ENCODE measurements at places on chromosomes 6 and 20.

DNA sequence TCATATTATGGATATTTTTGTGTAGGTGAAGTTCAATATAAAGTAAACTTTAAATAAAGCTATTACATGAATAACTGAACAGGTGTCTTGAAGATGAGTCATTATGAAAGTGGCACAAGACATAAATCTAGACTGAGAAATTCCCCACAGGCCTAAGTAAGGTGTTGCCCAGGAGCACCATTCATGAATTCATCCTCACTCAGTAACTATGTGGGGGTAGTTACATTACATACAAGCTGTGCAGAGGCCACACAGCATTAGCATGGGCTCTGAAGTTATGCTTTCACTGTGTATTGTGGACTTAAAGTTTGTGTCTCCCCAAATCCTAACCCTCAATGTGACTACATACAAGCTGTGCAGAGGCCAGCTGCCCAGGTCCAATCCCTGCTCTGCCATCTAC lies 65.9 kb downstream of the BCAS1 start:
- no peak for DNase-seq

DNA sequence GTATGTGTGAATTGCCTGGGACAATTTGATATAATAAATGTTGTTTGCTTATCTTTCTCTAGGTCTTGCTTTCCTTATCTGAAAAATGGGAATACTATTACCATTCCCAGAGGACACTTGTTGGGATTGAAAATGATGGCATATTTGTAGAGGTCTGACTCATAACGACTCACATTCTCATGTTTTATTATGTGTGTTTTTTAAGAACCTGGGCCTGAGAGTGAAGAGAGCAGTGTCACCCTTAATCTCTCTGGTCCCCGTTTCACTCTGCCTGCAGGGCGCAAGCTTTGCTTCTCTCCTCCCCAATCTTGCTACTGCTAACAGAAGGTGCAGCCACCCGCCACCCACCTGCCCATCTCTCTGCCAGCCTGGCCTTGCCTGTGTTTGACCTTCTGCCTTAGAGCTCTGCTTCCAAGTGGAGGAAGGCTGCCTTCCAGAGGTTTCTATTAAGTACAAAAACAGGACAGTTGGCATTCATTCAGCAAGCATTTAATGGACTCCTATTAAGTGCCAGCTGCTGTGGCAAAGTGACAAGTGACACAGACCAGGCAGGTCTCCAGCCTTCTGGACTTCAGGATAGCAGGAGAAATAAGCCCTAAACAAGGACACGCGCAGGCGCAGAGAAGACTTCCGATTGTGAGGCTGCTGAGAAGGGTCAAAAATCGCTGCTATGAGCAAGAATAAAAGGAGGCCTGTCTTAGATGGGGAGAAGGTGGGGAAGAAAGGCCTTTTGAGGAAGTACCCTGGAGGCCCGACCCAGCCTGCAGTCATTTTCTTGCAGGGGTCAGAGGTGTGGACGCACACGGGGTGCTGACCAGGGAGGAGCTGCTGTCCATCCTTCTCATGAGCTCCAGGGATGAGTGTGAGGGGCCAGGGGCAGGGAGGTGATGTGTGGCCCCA lies 112.5 kb downstream of the JPH2 start:
- no peak for DNase-seq

GRCh38 chr20:17616480-17617211 lies 46.8 kb downstream of the DSTN start:
- no peak for DNase-seq

GRCh38 chr6:33632558-33633039 lies 11.5 kb downstream of the ITPR3 start:
- peak; percentile 62 for DNase-seq

DNA sequence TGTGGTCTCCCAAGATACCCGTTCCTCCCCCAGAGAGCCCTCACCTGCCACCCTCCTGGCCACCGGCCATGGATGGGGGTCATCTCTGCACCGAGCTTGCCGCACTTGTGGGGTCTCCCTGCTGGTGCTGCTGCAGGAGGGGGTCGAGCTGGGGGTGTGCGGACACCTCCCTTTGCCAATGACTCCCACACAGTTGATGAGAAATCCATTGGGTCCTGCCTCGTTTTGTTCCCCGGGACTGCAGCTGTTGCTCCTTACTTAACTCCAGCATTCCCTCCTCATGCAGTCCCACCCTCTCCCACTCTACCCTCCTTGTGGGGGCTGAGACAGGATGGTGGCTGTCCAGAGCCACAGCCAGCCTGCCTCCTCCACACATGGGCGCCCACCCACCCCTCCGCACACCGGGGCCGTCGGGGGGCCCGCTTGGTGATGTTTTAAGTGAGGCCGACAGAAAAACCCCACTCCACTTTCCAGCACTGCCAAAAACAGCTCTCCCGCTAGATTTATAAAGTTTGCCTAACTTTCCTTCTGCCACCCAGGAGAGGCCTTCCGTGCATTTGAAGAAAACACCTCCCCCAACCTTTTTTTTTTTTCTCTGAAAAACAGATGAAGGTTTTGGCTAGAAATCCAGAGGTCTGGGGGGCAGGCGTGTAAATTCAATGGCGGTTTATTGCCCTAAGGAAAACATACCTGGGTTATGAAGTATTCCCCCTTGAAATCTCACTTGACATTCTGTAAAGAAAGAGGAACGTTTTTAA lies 53.5 kb upstream of the APCDD1L start:
- no peak for DNase-seq

DNA sequence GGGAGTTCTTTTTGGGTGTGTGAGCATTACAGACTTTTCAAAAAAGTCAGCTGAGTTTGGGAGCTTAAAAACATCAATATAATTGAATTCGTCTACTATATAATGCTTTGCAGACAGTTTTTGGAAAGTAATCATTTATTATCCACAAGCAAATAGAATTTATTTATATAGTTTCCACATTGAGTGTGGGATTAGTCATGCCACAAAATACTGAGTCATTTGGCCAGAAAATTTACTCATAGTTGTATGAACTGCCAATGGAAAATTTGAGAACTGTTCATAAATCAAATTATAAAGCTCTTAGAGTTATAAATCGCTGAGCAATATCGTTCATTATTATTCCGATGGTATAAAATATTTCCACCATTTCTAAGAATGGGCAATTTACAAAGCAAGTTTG lies 5.0 kb downstream of the BEND6 start:
- no peak for DNase-seq

- DNase-seq: no peak
Measured at GRCh38 chr6:268394-268935, 23.8 kb upstream of the DUSP22 start.

DNA sequence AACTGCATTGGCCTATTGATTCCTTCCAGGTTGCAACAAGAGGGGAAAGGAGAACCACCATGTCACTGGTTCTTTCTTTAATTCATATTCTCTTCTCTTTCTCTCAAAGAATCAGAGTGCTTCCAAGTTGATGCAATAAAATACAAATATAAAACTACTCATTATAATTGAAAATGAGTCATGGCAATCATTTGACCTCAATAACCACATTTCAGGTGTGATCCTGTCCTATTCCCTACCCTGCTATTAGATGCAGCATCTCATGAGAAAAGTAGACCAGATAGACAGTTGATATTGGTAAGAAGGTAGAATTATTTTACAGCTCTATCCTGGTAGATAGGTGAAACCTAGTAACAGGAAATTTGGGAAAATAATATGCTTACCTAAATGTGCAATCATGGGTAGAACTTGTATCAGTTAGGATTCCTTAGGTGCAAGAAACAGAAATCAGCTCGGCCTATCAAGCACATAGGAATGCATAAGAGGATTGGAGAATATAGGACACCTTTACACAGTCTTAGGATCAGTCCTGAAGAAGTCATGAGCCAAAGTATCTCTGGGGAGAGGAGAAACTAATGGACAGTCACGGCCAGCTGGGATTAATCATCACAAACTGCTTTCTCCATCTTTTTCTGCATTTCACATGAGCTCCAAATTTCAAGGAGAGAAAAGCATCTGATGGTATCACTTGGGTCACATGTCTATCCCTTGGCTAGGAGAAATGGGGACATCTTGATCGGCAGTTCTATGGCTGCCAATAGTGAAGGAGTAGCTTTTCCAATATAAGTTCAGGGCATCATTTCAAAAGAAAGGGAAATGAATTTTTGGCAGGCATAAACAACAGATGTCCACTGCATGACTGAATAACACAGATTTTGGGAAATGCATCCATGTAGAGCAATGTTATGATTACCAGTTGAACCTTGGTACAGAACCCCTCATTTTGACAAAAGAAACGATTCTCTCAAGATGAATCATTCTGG lies 19.3 kb upstream of the RNF146 start:
- DNase-seq: no peak

- DNase-seq: no peak
Measured at GRCh38 chr6:88761237-88762031, 202.0 kb downstream of the RNGTT start.

- no peak for DNase-seq
Measured at GRCh38 chr6:143754204-143754603, 76.4 kb downstream of the PHACTR2 start.

DNA sequence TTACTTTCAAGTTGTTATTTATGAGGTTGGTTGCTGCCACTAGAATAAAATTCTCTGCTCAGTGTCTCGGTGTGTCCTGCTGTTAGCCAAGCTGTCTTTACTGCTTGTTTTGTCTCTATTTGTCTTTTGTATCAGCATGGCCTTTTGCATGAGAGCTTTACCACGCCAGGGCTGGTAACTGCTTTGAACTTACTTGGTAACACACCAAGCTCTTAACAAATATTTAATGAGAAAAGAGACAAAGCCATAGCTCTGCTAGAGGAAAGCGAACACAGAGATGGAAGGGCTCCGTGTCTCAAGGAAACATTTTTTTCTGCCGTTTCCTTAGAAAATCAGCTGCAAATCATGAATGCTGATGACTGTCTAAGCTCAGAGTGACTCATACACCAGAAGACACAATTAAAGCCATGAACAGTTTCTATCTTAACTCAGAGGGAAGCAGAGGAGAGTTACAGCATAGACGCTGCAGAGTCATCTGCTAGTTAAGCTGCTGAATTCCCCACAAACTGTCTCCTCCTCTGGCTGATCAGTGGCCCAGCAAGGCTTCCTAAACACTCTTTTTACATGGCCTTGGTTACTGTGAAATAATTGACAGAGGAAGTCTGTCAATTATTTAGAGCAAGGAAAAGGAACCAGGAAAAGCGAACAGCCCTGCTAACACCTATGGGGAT lies 44.8 kb downstream of the AGPAT4 start:
- DNase-seq: no peak

GRCh38 chr20:5312518-5312917 lies 4.2 kb downstream of the PROKR2 start:
- no peak for DNase-seq

DNA sequence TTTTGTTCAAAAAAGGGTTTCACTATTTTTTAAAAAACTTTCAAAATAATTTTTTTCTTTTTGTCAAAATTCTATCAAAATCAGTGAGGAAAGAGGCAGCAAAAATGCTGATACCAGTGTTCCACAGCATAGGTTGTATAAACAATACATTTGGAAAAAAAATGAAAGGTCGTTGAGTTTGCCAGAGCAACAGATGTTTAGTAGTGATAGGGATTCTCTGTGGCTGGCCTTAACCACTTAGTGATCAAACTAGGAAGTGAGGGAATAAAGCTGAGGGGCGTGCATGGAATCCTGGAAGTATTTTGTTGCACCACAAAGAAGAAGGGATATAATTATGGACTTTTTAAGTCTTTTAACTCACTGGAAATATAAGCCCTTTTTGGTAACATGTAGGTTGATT lies 555.3 kb upstream of the CHD6 start:
- no peak for DNase-seq

GRCh38 chr6:94144807-94145206 lies 725.4 kb upstream of the EPHA7 start:
- no peak for DNase-seq

GRCh38 chr6:414447-414846 lies 22.9 kb downstream of the IRF4 start:
- DNase-seq: no peak

GRCh38 chr20:34538671-34539123 lies 19.8 kb upstream of the MAP1LC3A start:
- DNase-seq: peak; percentile 70

- DNase-seq: no peak
Measured at GRCh38 chr6:818196-818595, 125.3 kb upstream of the EXOC2 start.

DNA sequence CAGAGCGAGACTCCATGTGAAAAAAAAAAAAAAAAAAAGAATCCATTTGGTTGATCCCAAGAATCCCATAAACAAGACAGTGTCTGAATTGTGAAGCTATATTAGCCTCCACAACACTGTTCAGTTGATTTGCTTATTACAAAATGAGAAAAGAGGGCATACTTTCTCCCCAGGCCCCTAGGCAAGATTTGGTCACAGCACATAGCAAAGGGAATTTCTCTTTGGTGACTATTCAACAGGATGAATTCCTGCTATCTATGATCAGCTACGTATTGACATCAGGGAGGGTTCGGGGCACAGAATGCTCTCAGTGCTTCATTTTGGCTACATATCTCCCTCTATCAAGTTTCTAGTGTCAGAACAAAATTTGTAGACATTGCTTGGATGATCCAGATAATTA lies 20.2 kb upstream of the SLC22A3 start:
- DNase-seq: no peak

DNA sequence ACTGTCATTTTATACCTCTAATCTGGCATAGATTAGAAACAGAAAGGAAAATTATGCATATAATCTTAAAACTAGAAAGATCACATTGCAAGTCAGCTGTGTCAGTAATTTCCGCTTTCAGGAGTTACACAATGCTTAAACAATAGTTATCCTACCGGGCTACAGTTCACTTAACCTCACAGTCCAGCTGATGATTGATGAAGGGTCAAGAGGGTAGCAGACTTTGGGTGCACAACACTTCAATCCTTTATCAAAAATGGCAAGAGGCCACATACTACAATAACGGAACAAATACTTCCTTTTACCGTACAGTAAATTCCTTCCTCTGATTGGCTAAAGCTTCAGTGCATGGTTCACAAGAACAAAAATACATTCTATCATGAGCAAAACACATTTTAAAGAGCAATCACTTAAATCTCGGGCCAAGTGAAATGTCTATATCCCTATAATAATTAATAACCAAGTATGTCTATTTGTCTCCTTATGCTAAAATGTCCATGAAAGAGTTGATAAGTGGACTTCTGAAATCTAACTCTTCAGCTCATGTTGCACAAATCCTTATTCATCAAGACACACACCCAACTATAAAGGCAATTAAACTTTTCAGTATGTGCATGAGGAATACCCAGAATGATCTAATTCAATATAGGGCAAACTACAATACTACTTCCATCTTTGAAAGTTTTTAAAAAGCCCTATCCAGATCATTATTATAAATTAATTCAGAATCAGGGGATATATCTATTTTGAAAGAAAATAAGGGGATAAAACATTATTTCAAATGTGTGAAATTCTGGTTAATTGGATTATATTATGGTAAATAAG lies 76.8 kb downstream of the HIVEP2 start:
- DNase-seq: no peak

- no peak for DNase-seq
Measured at GRCh38 chr6:150841697-150842096, 23.8 kb upstream of the MTHFD1L start.

- DNase-seq: no peak
Measured at GRCh38 chr20:59750209-59750840, 146.0 kb downstream of the PHACTR3 start.

DNA sequence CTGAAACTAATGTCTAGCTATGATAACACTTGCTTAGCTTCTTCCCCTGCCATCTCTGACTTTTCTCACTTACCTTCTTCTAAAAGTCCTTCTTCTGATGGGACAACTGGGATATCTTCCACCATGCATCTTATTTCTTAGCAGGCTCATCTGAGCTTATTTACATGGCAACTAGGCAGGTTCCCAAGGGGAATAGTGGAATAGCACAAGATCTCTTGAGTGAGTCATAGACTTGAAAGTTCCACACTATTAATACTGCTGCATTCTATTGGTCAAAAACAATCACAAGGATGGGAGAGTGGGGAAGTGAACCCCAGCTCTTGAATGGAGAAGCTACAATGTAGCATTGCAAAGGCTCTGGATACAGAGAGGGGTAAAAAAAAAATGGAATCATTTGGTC lies 142.1 kb downstream of the HAO1 start:
- no peak for DNase-seq

Measured in stimulated activated naive CD8-positive, alpha-beta T cell treated with anti-CD3 and anti-CD28 coated beads, Interleukin-15, Interleukin-2, amounts not matched to agents 100 U/mL and 50 U/mL, for 24 hours (primary cell).